ENCODE measurements at places on chromosomes 6 and 20. TPM values are rescaled to one million over a fixed set of nuclear protein-coding genes. Genes with fewer than 3 reads are reported as not detected.

DNA sequence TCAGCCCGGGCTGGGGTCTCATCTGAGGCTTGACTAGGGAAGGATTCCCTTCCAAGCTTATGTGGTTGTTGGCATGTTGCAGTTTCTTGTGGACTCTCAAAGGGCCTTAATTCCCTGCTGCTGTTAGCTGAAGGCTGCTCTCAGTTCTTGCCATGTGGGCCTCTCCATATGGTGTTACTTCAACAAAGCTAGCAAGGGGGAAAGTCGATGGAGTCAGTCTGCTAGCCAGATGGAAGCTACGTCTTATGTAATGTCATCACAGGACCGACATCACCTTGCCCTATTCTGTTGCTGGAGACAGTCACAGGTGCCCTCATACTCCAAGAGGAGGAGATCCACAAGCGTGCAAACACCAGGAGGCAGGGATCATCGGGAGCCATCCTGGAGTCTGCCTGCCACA is 43.3 kb upstream of the ARMC2 start:
- DNase-seq: no peak

DNA sequence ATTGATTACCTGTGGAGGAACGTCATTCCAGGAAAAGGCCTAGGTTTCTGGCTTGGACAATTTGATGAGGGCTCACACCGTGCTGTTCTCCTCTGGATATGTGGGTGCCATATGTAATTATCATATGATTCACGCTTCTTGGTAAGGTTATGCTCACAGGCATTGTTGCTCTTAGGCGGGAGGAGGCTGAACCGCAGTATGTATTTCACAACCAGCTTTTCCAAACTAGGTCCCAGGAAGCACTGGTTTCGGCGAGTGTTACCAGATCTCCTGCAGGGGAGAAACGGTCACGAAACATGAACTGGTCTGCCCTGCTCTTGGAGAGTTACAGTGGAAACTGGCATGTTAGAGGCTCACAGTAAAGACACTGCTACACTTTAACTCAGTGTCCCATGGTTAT is 793 bp upstream of the FAM50B start:
- no peak for DNase-seq

GRCh38 chr6:31901415-31901952 is 402 bp downstream of the ZBTB12 start:
- DNase-seq: peak; percentile 38

DNA sequence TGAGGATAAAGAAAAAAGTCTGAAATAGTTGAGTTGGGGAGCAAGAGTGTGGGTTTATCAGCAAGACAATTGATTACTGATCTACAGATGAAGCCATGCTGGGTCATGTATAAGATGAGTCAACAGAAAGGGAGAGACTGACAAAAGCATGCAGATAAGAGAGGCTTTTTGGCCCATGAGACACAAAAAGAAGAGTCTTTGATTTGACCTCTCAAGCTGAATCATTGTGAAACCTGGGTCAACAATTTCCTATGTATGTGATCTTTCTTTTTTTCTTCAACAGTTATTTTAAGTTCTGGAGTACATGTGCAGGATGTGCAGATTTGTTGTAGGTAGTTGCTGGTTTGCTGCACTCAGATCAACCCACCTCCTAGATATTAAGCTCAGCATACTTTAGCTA is 15.9 kb downstream of the RIMS1 start:
- DNase-seq: no peak

DNA sequence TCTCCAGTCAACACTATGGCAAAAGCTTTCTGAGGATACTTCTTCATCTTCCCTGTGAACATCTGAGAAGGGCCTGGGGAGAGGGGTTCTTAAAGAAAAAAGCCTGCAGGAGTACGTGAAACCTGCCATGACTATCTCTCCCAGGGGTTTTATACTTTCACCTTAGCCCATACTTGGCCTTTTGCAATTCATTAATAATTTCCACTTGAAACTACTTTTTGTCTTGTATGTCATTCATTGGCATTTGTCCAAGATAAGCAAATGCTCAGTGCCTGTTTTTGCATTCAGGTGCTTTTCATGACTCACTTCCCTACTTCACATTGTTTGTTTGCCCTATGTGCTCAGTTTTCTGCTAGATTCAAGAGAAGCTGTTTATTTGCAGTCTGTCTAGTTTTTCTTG is 580.3 kb upstream of the GJE1 start:
- peak; percentile 30 for DNase-seq

- no peak for DNase-seq
Measured at GRCh38 chr6:116218172-116218633, 35.7 kb downstream of the TSPYL4 start.

DNA sequence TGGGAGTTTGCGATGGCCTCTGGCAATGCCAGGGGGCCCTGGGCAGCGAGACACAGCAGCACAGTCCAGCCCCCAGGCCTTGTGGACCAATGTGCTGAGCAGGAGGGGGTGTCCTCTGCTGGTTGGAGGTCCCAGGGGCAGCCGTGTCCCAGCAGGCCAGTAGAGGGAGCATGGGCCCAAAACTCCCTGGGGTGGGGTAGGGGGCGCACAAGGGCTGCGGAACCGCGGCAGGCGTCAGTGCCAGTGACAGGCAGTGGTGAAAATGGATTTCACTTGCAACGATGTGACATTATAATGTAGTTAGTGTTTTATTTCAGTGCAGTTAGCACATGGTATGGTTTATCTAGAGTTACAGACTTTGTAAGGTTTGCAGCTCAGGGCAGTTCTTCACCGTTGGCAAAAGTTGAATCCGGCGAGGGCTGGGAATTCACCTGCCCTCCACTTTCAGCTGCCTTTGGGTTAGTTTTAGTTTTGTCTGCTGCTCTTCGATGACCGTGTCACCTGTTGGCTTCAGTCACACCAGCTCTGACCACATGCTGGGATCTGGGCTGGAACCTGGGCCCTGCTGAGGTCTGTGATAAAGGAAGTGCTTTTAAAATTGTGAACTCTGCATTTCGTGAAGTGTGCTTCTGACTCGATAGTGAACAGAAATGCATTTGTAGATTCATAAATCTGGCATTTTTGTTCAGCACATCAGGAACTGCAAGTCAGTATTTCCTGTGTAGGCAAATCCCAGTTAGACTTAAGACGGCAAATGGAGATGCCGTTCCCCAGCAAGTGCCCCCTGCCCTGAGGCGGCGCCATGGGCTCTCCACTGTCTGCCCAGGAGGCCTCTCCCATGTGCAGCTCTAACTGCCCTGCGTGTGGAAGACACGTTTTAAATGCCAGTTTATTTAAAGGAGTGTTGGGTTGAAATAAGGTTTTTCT is 46.8 kb downstream of the PYGB start:
- DNase-seq: peak; percentile 45

DNA sequence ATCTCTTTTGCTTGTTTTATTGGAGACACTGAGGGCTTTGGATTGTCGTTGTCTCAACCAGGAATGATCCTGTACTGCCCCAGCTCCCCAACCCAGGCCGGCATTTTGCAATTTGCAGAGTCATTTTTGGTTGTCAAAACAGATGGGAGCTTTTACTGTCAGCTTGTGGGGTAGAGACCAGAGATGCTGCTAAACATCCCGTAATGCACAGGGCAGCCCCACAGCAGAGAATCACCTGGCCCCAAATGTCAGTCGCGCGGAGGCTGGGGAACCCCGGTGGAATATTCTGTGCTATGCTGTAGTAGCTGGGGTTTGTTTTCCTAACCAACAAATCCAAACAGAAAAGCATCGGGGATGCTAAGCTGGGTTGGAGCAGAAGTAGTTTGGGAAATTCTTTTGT is 99.7 kb downstream of the TSHZ2 start:
- DNase-seq: no peak

DNA sequence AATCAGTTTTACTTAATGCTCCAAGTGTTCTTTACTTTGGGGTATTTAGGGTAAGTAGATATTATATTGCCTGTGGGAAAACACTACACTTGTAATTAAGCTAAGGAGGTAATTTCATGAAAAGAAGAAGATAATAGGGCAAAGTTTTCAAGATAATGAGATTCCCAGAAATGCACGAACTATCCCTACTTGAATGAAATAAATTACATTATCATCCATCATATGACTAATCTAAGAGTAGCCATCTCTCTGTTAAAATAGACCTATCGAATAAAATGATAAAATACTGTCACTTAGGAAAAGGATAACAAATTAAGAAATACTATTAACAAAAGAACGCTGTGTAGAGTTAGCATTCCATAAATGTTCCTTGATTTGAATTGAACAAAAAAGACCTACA is 135.1 kb upstream of the HDAC2 start:
- no peak for DNase-seq

DNA sequence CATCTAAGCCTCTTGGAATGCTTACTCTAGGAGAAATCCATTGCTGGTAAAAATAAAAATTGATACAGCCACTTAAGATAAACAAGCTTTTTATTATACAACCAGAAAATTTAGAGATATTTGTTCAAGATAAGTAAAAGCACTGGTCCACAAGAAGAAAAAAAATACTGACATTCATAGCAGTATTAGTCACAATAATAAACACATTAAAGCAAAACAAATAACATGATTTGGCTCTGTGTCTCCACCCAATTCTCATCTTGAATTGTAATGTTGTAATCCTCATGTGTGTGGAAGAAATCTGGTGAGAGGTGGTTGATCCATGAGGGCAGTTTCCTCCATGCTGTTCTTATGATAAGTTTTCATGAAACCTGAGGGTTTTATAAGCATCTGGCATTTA is 1093.5 kb upstream of the ADGRB3 start:
- no peak for DNase-seq

- peak; percentile 71 for DNase-seq
Measured at GRCh38 chr6:11263291-11263775, 30.9 kb upstream of the NEDD9 start.

DNA sequence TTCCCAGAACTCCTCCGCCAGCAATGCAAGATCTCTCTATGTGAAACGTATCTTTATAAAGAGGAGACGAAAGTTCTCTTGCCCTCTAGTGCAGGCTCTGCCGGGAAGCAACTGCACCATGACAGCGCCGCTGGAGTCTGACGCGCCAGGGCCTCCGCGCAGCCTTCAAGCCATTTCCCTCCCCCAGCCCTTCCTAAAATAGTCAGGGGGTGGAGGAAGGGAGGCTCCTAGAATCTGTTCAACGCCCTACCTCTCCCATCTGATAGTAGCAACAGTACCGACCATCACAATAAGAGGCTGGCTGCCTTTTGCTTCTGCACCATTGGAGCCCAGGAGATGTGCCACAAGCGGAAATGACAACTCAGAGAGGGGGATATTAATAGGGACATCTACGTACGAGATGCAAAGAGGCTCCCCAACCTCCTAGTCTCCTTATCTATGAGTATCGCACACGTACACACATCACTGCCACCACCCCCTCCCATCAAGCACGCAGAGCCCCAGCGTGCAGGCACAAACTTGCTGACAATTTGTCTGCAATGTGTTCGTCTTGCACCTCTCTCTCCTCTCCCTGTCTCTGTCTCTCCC is 1.0 kb downstream of the SYNE1 start:
- no peak for DNase-seq

DNA sequence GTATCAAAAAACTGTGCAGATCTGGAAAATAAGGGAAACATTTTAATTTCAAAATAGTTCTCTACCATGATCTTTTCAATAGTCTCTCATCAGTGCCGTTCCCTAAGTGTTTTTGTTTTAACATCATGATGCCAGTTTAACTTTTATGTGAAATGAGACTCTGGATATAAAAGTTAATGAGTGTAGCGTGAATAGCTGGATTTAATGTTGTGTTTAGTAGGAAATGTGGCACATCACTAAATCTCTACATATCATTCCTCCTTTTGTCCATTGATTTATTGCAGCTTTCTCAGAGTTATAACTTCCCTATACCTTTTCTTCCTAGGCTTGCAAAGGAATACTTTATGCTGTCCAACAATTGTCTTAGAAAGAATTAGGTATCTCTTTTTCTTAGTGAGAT is 81.4 kb upstream of the SCGN start:
- DNase-seq: no peak

DNA sequence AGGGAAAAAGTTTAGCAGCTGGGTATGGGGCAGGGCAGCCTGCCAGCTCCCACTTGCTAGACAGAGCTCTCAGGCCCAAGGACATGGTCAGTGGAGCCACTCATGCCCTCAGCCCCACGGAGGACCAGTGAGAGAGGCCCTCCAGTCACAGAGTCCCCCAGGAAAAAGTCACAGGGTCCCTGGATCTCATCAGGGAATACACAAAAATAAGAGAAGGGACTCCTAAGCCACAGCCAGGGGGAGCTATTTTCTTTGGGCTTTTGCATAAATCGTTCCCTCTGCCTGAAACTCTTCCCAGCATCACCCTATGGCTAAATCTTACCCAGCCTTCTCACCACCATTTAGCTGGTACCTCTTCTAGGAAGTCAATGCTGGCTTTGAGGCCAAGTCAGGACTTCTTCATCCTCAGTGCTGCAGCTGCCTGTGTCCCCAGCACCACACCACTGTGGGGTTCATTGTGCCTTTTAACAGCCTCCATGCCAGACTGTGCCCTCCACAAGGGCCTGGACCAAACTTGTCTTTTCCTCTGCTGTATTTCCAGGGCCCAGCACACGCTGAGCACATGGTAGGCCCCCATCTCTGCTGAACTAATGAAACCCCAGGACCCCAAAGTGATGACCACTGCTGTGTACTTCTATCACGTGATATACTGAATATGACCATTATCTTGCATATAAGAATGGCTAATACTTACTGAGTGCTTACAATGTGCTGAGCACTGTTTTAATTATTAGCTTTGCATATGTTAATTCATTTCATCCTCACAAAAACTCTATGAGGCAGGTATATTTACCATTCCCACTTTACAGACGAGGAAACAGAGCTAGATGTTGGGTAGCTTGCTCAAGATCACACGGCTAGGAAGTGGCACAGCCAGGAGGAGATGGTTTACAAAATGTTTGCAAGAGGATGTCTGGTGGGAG is 2.0 kb downstream of the ZNF335 start:
- DNase-seq: no peak

DNA sequence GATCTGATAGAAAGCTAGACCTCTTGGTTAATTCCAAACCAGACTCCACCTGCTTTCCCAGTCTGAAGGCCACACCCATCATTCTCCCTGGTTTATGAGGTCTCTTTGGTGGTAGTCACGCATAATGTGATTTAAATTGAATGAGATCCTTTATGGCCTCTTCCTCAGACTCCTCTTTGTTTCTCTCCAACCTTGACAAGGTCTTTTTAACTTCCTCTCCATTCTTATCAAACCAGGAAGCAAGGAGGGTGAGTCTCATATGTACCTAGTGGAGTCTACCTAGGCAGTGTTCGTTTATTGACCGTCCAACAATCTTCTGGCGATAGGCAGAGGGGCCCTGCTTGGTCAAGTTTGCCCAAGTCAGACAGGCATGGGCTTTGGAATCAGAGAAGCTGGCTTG is 184.2 kb upstream of the LAMP5 start:
- DNase-seq: no peak

RIMS4 gene
- 6.0 TPM for polyA plus RNA-seq

TSPO2 gene
- 0.54 TPM for polyA plus RNA-seq

CDH26 gene
- 2.2 TPM for polyA plus RNA-seq

CTCFL gene
- 0.52 TPM for polyA plus RNA-seq

SLC12A5 gene
- 2.3 TPM for polyA plus RNA-seq

Measured in right lung (tissue), 10 donors.